ENCODE measurements at places on chromosomes 2 and 18.

GRCh38 chr2:64295326-64296139 lies 151.3 kb upstream of the PELI1 start:
- no peak for DNase-seq

DNA sequence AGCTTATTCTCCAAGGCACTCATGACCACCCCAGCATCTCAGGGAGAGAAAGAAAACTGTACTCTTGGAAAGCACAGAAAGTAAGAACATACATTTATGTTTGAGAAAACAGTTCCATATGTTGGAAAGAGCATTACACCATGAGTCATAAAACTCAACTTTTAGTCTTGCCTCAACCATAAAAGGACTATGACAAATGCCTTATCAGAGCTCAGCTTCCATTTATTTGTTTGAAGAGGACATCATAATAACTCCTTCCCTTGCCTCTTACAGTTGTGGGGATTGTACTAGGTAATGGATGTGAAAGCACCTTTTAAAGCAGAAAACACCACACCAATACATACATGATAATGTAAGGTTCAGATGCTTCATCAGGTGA lies 370.8 kb downstream of the LNPK start:
- peak; percentile 57 for DNase-seq

DNA sequence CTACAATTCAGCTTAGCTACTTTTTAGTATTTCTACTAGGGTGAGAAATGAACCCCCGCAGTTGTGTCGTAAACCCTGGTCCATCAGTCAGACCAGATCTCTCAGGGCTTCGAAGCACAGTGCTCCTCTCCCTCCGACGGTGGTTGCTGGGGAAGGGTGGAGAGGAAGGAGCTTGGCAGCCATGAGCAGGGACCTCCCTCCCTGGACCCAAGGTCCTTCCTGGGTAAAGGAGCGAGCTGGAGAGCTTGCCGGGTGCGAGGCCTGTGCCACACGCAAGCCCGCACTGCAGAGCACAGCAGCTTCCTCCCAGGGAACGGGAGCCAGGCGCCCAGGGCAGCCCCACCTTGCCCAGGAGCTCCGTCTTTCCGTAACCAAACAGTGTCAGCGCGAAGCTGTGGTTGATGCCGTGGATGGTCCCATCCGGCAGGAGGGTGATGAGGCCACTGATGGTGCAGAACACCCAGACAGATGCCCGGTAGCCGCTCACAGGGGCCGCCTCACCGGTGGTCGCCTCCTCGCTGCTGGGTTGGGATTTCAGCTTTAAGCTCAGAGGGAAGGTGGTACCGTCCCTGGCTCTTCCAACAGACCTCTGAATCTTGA lies 12.5 kb downstream of the PASK start:
- no peak for DNase-seq

DNA sequence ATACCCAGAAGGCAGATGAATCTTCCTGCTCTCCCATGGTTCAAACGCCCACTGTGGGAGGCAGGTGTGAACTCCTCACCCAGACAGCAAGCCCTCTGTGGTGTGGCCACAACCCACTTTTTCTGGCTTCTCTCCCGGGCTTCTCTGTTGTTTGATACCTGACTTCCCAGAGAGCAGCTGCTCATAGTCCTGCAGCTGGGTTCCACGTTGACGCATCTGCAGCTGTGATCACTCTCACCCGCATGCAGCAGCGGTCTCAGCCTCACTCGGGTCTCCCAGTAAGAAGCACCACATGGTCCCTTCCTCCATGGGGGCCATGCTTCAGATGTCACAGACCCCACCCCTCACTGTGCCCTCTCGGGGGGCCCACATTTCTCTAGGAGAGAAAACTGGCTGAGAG lies 3.5 kb downstream of the ASPRV1 start:
- DNase-seq: peak; percentile 74

- no peak for DNase-seq
These were observed 116.4 kb downstream of the ZNF521 start for GRCh38 chr18:25235401-25236042.
